ENCODE measurements at places on chromosomes 7 and 10.

- peak; percentile 77 for DNase-seq
Observed at GRCh38 chr7:117119192-117119924, 166.1 kb downstream of the ST7 start.

GRCh38 chr10:100744987-100745881, at the start of gene PAX2:
TSS of gene PAX2 (plus strand) at chr10:100745582. CDS start at chr10:100746261, 679 bp downstream.
- peak; percentile 19 for DNase-seq

DNA sequence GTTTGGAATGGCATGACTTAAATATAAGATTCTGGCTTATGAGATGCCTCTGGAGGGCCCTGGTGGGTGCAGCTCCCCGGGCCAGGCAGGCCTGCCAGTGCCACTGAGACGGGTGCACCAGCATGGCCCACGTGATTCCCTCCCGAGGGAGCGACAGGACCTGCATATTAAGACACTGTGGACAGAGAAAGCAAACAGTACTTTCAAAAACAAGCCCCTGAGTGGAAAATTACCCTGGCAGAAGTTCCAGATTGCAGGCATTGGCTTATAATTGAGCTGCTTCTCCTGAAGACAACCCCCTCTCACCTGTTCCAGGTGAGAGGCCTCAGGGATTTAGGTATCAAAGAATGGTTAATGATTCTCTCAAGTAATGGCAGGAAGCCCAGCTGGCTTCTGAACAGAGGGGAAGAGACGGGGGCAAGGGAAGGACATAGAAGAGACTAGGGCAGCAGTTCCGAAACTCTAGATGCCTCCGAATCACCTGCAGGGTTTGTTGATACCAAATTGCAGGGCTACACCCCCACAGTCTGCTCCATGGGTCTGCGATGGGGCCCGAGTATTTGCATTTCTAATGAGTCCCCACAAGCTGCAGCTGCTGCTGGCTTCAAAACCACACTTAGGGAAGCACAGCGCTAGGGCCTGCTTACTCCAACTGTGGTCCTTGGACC, 66.0 kb upstream of the DOCK1 start:
- DNase-seq, result no peak

GRCh38 chr7:18753972-18754610, 258.5 kb downstream of the HDAC9 start:
- DNase-seq, result no peak

DNA sequence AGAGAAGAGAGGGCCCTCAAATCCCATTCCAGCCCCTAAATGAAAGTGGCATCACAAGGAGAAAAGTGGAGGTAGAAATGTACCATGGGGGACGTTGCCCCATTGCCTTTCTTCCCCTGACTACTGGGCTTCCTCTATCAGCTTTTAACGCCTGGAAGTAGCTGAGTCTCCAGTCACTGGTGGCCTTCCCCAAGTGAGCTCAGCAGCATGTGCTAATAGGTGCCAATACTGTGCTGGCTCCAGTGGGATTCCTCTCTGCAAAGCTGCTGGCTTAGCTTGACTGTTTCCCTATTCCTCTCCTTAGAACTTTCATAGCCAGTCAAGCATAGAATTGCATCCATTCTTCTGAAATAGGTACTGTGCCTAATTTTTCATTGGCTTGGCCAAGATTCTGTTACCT, 32.6 kb downstream of the LRRC4 start:
- DNase-seq, result no peak

DNA sequence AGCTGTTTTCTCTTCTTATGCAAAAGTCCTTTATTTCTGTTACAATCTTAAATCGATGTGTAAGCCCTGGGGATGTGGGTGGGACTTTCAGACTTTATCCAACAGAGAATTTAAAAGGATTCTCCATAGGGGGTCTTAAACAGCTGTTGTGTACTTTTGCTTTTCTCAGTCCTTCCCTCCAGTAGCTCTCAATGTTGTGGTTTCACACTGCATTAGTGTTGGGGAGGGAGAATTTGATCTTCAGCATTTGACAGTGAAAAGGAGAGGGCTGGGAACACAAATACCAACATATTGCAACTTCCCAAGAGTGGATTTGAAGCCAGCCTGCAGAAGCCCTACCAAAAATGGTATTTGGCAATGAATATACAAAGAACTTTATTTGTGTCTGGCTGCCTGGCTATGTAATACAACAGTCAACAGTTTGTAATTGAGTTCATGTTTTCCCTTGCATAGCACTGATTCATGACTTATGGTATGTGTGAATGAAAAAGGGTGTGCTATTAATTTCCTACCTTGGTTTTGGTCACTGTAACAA, 80.1 kb upstream of the CAPZA2 start:
- DNase-seq, result peak; percentile 89

DNA sequence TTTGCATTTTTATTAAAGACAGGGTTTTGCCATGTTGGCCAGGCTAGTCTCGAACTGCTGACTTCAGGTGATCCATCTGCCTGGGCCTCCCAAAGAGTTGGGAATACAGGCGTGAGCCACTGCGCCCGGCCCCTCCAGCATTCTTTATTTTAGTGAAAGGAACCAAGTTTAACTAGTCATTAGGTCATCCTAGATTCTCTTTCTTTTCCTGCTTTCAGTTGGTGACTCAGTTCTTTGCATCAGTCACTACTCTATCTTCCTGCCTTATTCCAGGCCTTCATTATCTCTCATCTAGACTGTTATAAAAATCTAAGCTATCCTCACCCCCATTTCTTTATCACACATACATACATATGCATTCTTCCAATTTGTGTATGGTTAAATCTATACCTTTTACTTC, 63.7 kb downstream of the PRSS58 start:
- DNase-seq, result peak; percentile 59

- no peak for DNase-seq
Observed at GRCh38 chr10:3020881-3021280, 46.5 kb upstream of the PFKP start.

GRCh38 chr7:39734633-39735004, 111.2 kb downstream of the RALA start:
- DNase-seq, result no peak

DNA sequence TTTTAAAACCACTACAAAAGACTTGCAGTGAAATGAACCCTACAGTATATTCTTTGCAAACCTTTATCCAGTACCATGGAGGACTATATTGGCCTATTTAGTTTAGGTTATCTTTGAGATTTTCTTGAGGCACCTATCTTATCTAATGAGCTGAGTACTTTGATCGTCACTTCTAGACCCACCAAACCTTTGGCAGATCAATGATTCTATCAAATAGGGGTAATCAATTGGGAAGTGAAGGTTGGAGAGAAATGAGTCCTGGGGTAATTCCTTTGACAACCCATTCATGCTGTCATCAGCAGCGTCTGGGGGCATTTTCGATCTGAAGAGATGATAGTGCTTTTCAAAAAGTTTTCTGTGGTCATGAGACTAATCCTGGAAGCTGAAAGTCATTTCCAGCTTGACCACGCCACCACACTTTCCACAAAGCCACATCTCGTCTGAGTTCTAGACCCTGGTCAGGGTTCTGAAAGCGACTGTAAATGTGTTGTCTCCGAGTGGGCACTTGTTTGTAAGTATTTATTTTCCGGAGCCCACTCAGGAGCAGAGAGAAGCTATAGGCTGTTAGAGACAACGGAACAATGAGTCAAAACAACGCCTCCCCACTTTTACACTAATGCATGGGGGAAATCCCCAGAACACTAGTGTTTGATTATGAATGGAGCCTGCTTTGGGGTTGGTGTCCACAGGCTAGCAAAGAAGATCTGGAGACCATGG, 4.8 kb downstream of the EGR2 start:
- DNase-seq, result no peak

DNA sequence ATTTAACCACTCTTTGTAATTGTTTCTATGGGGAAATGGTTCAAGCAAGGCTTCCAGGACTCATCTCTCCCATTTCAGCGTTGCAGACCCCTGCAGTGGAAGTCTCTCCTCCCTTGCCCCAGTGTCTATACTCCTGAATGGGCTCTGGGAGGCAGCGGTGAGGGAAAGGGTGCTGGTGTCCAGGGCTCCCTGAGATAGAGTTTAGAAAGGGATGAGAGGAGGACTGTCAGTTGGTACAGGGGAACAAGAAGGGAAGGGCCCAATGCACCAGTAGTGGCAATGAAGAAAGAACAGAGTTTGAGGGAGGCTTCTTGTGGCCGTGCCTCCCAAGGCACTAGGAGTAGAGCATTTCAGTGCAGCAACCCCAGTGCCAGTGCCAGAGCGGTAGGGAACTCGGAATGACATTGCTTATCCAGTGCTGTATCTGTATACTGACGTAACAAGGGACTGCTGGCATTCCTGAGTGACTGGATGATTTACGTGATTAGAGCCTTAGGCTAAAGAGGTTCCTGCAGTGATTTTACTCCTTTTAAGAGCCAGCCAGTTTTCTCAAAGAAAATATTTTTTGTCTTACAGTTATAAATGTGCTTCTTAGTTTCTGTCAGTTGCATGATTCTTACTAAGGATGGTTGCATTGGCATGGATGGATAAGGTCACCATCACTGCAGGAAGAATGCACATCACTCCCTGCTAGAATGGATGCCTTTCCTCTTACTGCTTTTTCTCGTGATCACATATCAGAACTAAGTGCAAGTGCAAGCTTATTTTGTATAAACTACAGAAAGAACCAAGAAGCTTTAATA, 28.0 kb downstream of the PRPF18 start:
- peak; percentile 39 for DNase-seq

DNA sequence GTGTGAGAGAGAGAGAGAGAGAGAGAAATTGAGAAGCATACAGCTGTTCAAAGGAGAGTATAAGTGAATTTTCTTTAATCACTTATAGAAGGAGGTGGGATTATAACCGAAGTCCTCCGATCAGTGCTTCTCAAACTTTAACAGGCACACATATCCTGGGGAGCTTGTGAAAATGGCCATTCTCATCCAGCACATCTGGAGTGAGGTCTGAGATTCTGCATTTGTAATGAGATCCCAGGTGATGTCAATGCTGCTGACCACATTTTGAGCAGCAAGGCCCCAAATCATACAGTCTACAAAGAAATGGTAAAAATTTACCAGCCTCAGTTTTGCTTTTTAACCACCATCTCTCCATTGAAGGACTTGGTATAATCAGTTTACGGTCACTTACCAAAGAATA, 219.0 kb downstream of the PTEN start:
- no peak for DNase-seq

DNA sequence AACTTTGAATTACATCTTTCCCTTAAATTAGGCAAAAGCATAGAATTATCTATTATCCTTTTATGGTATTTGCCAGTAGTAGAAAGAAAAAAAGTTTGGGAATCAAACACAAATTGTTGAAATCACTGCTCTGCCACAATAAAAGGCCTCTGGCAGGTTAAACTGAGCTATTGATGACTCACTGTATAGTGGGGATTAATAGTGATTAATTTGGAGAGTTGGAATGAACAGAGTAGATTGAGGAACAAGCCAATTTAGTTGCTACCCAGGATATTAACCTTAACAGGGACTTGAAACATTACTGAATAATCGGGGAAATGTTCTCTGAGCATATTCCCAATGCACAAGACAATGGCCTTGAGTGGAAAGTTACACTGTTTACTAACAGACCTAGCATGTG, 33.1 kb downstream of the MASTL start:
- peak; percentile 3 for DNase-seq

DNA sequence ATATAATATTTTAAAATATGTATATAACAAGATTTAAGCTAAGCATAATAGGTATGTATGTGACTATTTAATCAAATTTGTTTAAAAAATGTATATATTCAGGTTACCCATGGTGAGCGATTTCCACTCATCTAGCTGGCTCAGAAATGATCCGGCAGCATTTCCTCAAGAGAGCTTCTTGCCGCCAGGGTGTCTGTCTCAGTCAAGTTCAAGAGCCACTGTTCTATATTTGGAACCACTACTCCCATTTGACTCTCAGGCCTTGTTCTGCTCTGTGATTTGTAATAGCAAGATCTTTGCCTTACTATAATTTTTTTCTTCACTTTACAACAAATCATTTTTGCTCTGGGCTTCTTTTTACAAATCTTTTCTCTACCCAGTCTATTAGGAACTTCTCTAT, 48.7 kb upstream of the CNTNAP2 start:
- DNase-seq, result no peak

- no peak for DNase-seq
Observed at GRCh38 chr7:53191836-53192443, 156.5 kb downstream of the POM121L12 start.

DNA sequence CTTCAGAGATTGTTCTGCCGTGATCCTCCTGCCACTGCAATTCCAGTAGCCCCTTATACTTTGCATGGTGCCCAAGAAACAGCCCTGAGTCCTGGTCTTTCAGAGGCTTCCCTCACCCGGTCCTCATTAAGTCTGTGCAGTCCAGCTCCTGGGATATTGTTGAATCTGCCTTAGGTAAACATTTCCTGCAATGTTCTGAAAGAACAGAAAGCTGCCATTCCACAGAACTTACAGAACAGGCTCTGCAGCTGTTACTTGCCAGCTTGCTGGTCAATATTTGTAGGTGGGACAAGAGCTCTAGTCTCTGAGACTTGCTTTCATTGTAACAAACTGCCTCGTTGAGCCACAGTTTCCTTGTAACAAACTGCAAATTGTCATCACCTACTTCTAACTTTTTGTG, 115.0 kb upstream of the KIF5B start:
- DNase-seq, result peak; percentile 72

DNA sequence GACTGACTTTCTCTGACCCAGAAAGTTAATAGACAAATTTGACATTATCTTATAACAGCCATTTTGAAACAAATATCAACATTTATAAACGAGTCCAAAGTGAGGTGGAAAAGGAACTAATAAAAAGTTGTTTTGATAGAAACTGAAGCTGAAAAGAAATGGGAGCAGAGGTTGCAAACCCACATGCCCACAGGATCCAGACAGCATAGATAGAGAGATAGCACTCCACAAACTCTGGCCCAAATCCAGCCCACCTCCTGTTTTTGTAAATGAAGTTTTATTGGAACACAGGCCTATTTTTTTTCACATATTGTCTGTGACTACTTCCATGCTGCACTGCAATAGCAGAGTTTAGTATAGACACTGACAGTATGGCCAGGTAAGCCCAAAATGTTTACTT, 171.9 kb downstream of the PRKG1 start:
- DNase-seq, result no peak

DNA sequence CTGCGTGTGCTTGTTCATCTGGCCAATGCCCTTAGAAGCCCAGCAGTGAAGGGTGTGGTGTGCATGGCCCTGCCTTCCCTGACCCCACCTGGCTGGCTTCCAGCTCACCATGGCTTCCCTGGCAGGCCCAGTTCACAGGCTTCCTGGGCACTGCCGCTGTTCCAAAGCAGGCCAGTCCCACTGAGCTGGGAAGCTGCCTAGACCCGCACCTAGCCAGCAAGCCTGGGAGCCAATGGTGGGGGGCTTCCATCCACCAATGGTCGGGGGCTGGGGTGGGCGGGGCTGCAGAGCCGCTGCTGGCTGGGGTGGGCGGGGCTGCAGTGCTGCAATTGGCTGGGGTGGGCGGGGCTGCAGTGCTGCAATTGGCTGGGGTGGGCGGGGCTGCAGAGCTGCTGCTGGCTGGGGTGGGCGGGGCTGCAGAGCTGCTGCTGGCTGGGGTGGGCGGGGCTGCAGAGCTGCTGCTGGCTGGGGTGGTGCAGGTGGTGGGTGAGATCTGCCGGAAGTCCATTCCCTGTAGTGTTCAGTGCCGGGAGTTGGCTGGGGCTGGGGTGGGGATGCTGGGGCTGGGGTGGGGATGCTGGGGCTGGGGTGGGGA, 12.4 kb downstream of the CALY start:
- DNase-seq, result peak; percentile 59

All from epithelial cell of esophagus (primary cell).